ENCODE measurements at places on chromosomes 4 and X.

- no peak for DNase-seq
Measured at GRCh38 chrX:131791608-131792355, 231.3 kb upstream of the STK26 start.

- DNase-seq = no peak
Measured at GRCh38 chr4:111326450-111326849, 703.6 kb upstream of the PITX2 start.

DNA sequence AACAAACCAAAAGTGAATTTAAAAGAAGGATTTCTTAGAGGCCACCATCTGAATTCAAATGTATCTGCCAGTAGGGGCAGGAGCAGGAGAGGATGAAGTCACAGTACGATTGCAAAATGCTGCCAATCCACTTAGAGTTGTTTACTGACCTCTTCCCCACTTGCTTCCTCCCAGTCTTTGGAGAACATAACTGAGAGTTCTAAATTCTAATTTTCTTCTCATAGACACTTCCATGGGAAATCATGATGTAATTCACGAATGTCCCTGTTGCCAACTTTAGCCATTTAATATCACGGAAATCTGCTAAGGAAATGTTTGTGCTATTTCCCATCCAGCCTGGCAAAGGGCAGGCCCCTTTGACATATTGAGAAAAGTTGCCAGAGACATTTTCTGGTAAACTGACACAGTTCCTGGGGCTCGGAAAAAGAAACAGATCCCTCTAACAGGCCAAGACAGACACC lies 33.6 kb upstream of the NOCT start:
- no peak for DNase-seq

- DNase-seq = no peak
Measured at GRCh38 chr4:124372916-124373315, 339.6 kb downstream of the ANKRD50 start.

DNA sequence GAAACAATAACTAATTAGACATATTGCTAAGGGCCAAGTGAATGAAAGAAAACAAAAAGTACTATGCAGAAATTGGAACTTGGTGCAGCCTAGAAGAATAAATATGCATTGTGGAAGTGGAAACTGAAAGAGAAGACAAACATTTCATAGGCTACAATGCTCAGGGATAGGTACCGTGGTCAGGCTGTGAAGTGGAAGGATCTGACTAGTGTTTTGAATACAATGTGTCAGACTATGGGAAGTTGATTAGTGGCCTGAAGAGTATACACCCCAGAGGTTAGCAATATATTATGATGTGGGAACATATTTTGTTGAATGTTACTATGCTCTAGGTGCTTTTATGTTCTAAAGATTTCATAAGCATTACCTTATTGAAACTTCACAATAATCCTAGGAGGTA lies 36.8 kb downstream of the GPRIN3 start:
- DNase-seq = no peak

GRCh38 chr4:166017804-166018203 lies 144.8 kb downstream of the TLL1 start:
- no peak for DNase-seq

Data from thoracic aorta (tissue), 2 donors.